GOT3 (cell line): ENCODE measurements at places on chromosomes 7 and 10.

DNA sequence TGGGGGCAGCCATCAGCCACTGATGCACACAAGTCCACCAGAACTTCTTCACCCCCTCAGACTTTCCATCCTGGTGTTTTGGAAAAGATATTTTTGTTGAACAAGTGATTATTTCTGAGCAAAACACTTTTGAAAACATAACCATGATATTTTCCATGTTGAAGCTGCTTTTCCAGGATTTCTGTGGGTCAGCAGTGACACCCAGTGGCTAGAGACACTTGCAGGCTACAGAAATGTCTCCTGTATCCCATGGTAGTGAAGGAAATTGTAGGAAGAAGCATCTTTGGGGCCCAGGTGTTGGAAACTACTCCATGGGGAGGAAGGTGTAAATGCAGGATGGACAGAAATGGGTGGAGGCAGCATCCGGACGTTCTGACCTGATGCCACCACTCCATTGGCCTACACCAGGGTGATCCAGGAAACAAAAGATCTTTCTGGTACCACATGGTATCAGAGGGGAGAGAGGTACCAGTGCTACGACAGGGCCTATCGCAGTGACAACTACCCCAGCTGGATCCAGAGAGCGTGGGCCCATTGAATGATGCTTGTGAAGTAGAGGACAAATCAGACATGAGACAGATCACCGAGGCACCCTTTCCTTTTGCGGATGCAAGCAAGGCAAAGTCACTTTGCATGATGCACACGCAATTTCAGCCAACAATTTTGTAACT lies 111.7 kb upstream of the COBL start:
- no peak for DNase-seq

GRCh38 chr7:5476001-5476400 lies 52.4 kb upstream of the TNRC18 start:
- no peak for DNase-seq

GRCh38 chr10:37109000-37109399 lies 16.4 kb upstream of the ANKRD30A start:
- DNase-seq = no peak

- no peak for DNase-seq
Measured at GRCh38 chr10:18960466-18961079, 88.0 kb upstream of the MALRD1 start.

GRCh38 chr10:43211030-43211429 lies 55.8 kb downstream of the RASGEF1A start:
- no peak for DNase-seq

DNA sequence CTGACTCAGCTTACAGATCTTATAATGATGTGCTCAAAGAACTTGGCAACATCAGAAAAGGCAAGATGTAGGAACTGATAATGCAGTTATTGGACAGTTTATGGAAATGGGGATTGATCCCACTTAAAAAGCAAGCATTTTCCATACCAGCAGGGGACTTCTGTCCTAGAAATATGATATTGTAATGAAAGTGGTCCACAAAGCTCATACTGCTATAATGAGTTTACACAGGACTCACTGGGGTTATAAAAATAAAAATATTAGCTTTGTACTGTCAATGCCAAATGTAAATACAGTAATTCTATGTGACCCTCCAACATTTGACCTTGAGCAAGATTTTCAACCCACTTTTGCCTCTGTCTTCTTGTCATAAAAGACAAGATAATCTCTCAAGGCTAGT lies 145.5 kb upstream of the SEM1 start:
- DNase-seq = no peak

DNA sequence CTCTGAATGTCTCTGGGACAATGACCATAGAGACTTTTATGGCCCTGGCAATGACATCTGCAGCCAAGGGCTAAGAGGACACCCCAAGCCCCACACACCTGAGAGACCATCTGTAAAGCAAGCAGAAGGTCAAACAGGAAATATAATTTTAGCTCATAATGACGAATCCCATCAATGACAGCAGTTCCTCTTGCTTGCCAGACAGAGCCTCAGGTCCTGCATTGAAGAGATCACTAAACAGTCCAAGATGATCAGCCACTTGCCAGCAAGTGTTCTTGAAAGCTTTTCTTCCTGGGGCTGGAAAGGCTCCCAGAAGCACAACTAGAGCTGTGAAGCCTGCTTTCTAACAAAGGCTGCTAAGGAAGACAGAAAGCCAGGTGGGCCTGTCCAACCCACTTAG lies 993.7 kb upstream of the AUTS2 start:
- no peak for DNase-seq

GRCh38 chr10:36608866-36609265 lies 516.5 kb upstream of the ANKRD30A start:
- no peak for DNase-seq

DNA sequence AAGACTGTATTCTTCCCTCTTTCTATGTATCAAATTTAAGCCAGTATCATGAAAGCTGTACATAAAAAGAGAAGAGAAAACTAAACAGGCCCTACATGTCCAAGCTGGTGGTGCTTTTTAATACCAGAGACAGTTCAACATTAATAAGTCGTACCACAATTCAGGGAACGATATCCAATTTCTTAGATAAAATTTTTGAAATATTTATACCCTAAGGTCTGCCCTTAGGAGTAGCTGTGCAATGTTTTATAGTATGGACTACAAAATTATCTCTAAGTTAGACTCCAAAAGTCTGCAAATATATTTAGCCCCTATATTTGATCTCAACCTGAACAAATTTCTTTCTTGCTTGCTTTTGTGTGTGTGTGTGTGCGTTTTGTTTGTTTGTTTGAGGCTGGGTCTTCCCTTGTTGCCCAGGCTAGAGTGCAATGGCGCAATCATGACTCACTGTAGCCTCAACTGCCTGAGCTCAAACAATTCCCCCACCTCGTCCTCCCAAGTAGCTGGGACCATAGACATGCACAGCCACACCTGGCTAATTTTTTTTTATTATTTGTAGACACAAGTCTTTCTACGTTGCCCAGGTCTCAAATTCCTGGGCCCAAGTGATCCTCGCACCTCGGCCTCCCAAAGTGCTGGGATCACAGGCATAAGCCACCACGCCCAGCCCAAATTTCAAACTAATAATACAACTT lies 13.2 kb downstream of the ARHGAP19 start:
- no peak for DNase-seq

DNA sequence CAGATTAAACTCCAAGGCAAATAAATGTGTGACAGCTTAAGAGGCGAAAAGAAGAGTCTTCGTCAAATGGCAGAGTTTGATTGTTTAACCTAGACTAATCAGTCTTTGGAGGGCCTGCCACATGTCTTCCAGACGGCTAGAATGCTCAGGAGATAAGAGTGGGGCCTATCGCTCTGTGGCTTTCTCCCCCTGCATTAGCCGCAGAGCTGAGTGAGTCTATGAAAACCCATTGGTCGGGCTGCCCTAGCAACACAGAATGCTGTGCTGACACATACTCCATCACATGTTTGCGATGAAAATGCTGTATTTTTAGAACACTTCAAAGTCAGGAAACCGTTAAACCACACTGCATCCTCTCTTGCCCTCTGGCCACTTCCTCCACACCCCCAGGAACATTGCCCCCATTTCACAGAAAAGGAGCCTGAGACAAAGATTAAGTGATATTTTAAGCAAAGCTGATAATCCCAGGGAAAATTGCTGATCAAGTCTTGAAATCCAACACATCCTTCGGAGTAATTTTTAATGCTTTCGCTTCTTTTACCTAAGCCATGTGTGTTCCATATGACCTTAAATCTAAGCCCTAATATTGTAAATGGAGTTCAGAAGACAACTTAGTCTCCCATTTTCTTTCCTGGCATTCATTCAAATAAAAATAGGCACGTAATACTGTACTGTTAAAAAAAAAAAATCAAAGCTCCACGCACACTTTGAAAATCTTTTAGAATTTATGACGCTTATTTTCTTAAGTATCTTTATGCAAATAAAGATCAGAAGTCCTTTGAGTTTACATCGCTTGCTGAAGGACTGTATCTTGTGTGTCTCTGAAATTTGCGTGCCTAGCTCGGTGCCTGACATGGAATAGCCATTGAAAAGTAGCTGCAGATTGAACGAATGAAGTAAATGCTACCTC lies 161.2 kb downstream of the CELF2 start:
- no peak for DNase-seq
